ENCODE measurements at places on chromosomes 4 and X.

DNA sequence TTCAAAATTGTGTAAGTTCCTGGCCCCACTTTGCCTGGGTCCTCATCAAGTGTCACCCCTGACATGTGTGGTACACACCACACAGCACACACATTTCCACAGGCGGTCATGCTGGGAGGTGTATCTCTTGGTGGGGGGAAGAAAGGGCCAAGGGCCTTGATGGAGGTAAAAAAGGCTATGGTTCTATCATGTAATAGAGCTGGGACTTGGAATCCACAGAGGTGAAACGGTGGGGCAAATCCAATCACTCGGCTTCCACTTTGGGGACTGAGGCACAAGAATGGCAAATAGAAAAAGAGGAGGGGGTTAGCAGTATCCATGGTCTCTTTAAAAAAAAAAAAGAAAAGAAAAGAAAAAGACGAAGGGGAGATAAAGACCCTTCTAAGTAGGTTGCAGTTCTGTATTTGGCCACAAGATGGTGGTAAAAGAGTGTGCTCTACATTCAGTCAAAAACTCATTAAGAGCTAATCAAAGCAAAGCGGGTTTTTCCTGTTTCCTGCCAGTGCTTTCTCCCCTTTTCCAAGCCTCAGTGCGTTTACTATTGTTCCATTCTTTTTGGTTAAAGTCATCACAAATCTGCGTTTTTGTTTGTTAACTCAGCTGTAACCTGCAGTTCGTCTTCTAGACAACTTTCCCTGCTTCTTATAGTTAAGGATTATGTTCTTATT, 37.0 kb upstream of the ATP6AP2 start:
- peak; percentile 90 for DNase-seq

DNA sequence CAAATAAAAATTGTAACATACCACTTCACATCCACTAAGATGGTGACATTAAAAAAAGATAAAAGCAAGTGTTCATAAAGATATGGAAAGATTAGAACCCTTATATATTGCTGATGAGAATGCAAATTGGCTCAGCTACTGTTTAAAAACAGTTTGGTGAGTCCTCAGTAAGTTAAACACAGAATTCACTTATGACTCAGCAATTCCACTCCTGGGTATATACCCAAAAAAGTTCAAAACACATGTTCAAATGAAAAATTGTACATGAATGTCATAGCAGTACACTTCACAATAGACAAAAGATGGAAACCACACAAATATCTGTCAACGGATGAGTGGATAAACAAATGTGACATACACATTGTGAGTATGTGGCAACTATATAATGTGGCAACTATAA, 39.0 kb downstream of the GABRA3 start:
- DNase-seq = no peak

DNA sequence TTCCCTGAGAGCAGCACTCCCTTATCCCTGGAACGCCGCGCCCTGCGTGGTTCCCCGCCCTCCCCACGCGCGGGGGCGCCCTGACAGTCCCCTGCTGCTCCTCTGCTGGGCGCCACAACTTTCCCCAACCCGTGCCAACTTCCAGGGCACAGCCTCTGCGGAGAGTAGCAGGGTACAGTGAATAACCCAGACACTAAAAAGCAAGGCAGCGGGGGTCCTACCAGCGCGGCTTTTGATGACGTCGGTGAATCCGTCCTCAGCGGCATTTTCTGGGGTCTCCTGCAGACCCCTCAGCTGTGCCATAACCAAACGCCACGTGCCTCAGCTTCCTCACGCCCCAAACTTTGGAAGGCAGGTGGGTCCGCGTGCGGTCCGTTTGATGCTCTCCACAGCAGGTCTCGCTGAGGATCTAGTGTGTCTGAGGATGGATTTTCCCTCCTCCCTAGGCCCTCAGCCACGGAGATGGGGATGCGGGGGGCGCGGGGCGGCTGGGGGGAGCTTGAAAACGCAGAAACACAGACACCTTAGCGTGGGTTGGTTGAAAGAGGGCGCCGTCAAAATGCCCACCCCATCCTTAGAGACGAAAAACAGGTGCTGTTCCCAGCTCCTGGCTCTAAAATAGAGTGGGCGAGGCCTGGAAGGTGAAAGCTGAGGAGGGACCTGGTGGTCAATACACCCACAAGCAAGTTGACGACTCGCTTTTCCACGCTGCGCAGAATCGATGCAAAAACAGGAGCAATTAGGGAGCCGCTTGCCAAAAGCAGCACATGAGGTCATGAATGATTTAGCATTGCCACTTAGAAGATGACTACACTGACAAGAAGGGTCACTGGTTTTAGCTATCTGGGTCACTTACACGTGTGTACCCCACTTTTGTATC, 405.6 kb downstream of the FAM47A start:
- DNase-seq = peak; percentile 27

DNA sequence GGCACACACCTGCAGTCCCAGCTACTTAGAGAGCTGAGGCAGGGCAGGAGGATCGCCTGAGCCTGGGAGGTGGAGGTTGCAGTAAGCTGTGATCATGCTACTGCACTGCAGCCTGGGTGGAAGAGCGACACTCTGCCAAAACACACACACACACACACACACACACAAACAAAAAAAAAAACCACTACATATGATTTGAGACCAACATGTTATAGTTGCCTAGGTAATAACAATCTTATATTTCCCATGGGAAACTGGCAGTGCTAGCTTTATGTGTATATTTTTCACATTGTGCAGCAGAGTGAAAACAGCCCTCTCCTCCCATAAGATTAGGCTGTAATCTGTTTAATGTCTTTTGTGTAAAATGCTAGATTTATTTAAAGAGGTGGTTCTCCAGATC, 3.1 kb upstream of the FAM241A start:
- peak; percentile 80 for DNase-seq

DNA sequence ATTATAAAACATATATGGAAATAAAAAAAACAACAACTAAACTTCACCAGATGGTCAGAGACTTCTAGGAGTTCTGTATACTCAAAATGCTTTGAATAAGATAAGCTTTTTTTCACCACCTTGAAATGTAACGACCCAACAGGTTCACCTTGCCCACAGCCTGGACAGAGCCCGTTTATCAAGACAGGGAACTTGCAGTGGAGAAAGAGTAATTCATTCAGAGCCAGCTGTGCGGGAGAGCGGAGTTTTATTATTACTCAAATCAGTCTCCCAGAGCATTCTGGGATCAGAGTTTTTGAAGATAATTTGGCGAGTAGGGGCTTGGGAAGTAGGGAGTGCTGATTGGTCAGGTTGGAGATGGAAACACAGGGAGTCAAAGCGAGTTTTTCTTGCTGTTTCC, 38.5 kb downstream of the AGA start:
- no peak for DNase-seq

- DNase-seq = no peak
Observed at GRCh38 chrX:111270339-111270738, at the start of gene CAPN6. TSS of gene CAPN6 (minus strand) at chrX:111270483. CDS start at chrX:111263936, 6,547 bp downstream.

DNA sequence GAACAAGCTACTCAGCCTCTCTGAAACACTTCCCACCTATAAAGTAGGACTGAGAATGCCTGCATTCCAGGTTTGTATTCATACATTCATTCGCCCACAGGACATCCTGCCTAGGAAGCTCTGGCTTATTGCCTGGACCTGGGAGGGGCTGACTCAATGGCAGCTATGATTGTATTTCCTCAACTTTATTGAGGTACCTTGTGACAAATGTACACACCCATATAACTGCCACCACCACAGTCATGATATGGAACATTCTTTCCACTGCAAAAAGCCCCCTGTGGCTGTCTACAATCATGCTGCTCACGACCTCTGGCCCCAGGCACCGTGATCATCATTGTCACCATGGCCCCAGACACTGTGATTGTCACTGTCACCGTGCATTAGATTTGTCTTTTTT, 68.3 kb downstream of the ABLIM2 start:
- DNase-seq = no peak

GRCh38 chr4:109702950-109703663, at the start of gene CASP6:
TSS of gene CASP6 (minus strand) at chr4:109703445. CDS start at chr4:109703395, 50 bp downstream.
- DNase-seq = peak; percentile 89

- DNase-seq = no peak
Observed at GRCh38 chr4:105924341-105924740, 29.1 kb downstream of the NPNT start.

GRCh38 chr4:157225096-157225495, 4.6 kb downstream of the GRIA2 start:
- peak; percentile 75 for DNase-seq

DNA sequence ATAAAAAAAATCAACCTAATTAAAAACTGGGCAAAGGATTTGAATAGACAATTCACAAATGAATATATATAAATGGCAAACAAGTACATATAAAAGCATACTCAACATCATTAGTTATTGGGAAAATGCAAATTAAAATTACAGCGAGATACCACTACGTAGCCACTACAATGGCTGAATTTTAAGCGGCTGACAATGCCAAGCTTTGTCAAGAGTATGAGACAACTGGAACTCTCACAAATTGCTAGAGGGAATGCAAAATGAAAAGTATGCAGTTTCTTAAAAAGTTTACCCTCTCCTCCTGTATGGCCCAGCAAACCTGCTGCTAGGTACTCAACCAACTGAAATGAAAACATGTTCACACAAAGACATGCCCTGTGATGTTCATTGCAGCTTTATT, 34.8 kb downstream of the ZFP42 start:
- DNase-seq = no peak

DNA sequence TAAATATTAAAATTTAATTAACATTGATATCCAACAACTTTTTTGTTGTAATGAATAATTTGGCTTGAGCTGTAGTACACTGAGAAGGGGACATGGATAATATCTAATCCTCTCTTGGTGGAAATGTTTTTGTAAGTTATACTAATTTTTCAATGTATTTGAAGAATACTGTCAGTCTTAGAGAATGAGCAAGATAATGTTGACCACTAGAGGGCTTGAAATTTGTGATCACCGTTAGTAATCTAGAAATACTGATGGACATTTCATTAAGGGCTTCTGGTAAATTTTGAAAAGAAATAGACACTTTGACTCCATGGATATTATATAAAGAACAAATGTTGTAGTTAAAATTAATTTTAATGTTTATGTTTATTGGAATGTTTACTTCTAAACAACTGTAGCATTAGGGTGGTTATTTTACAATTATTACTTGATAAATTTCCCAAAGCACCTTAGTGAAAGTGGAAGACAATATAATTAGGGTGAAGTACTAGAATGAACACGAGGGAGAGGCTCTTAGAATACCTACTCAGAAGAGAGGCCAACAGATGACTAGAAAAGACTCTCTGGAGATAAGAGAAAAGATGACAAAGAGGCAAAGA, 20.0 kb upstream of the CAMK2D start:
- peak; percentile 50 for DNase-seq

DNA sequence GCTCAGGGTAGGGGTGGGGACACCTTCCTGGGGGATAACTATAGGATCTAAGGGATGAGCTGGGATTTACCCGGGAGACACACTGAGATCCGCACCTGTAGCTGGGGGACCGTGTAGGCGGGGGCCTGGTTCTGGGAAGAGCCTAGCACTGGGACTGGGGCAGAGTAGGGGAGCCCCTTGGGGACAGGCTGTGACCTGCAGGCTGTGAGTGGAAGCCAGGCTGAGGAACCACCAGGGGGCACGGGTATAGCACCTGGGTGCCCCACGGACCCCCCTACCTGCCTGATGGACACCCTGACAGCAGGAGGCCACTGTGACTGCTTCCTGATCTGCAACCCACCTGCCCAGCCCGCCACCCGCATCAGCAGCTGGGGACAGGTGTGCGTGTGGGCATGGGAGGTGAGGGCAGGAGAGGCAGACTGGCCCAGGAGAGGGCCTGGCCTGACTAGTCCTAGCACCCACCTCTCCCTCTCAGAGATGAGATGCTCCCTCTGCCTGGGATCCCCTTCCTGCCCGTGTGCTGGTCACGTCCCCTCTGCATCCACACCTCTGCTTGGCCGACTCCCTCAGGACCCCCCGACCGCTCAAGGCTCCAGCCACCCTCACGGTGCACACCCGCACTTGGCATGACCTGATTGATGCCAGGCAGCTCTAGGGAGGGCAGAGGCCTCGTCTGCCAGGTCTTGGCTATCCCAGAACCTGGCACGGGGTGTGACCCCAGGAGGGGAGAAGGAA, 94.2 kb upstream of the NKX1-1 start:
- no peak for DNase-seq

DNA sequence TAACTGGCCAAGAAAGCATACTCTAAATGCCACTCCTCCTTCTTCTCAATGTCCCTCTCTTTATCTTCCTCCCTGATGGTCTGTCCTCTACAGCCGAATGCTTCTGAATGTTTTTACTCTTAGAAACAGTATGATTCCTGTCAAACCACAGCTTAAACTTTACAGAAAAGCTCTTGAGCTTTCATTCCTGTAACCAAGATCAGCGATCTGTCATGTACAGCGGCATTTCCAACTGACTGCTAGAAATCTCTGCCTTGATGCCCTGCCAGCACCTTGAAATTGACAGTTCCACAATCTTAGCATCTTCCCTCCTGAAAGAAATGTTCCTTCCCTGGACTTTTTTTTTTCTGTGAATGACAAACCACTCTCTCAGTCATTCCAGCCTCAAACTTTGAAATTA, 11.5 kb upstream of the GATB start:
- no peak for DNase-seq

DNA sequence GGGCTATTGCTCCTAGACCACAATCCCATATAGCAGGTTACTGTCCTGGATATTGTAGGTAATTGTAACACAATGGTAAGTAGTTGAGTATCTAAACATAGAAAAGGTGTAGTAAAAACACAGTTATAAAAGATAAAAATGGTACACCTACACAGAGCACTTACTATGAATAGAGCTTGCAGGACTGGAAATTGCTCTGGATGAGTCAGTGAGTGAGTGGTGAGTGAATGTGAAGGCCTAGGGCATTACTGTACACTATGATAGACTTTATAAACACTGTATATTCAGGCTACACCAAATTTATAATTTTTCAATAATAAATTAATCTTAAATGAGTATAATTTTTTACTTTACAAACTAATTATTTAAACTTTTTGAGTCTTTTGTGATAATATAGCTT, 425.7 kb downstream of the PABPC4L start:
- DNase-seq = no peak

DNA sequence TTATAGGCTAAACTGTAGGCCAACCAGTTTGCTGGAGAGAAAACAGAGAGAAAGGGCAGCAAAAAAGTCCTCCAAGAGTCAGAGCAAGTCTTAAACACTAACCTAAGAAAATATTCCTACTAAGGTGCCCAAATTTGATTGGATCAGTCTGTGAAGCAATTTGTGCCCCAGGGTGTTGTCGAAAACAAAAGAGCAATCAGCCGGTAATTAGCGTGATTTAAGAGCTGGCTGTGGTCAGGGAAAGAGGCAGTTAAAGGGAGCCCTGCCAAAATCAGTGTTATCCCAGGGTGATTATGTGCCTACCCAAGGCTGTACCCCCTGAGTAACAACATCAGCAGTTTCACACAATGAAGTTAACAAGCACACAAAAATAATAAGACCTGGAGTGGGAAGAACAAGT, 6.4 kb upstream of the BRWD3 start:
- DNase-seq = no peak

DNA sequence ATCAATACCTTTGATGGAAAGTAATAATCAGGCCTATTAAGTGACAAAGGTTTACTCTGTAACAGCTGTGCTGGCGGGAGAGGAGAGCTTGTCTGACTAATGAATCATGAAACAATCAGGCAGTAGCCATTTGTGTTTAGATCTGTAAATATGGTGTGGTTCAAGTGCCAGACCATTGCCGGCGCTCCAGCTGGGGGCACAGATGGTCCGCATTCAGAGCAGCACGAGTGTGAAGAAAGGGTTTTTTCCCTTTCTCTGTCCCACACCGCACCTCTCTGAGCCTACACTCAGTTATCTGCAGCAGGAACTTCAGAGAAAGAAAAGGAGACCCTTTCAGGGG, 111.3 kb upstream of the PAQR3 start:
- no peak for DNase-seq
